Tongue (tissue), 3 donors: ENCODE measurements at places on chromosomes 3 and 15. TPM values are rescaled to one million over a fixed set of nuclear protein-coding genes. Genes with fewer than 3 reads are reported as not detected.

DNA sequence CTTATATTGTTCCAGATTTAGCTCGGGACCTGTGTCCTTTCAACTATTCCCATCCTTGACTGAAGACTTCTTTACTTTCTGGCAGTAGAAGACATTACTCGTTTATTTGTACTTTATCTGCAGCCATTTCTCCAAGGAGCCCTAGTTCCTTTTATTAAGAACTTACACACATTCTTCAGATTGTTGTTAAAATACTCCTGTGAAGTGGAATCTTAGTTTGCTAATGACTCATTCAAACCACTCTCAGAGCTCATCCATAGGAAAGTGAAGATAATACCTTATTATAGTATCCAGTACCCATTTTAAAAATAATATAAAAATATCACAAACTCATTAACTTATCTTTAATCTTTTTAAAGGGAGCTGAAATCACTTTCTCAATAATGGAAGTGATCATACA is 63.5 kb downstream of the C3orf70 start:
- DNase-seq = no peak

GRCh38 chr15:48898032-48898431 is 20.1 kb downstream of the EID1 start:
- no peak for DNase-seq

LRRN1 gene
- 48.5 TPM for total RNA-seq

CDHR4 gene
- not detected for total RNA-seq

DNA sequence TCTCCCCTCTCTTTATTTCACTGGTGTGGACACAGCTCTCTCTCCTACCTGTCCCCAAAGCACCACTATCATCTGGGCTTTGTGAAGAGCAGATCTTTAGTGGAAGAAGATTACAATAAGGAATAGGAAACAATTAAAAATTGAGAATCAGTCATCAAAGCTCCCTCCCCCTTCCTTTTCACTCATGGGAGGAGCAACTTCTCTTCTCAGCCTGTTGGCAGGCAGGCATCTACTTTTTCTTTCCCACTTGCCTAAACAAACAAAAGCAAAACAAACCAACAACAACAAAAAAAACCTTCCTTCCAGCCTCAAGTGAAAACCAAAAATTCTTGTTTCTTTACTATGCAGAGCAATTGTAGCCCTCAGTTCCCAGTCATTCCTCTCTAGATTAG is 125.5 kb upstream of the BHLHE40 start:
- DNase-seq = no peak

GRCh38 chr3:13524979-13525669 is 23.8 kb upstream of the FBLN2 start:
- no peak for DNase-seq
